ENCODE measurements at places on chromosomes 12 and 14.

- DNase-seq, result no peak
Observed at GRCh38 chr12:124594851-124595250, 27.4 kb upstream of the NCOR2 start.

GRCh38 chr14:24988760-24989159, 61.2 kb downstream of the STXBP6 start:
- DNase-seq, result no peak

- DNase-seq, result no peak
Observed at GRCh38 chr12:22044391-22044790, 1.6 kb upstream of the CMAS start.

GRCh38 chr12:102765736-102766135, 151.3 kb downstream of the PAH start:
- no peak for DNase-seq

DNA sequence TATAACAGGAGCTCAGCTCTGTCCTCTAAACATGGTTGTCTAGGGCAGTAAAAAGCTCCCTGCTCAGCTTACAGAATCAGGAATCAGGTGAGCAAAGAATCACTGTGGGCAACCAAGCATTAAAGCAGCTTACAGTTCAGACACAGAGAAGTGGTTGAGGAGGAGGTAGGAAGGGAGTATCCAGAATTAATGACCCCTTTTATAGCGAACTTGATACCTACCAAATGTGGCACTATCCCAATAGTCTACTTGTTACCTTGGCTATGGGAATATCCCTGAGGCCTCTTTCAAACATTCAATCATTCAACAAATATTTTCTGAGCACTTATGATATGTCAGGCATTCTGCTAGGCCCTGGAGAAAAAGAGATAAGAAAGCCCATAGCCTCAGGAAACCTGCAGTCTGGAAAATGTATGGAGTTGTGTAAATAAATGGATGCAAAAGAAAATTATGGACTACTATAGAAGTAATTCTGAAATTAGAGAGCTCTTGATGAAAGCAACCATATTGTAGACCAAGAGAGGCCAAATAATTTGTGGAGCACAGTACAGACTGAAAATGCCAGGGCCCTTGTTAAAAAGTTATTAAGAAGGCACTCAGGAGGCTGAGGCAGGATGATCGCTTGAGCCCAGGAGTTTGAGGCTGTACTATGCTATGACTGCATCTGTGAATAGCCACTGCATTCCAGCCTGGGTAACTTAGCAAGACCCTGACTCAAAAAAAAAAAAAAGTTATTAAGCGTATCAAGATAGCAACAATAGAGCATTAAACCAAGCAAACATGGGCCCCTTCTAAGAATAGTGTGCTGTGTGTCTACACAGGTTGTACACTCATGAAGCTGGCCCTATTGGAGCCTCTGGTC, 134.0 kb upstream of the CPSF6 start:
- peak; percentile 18 for DNase-seq

- DNase-seq, result no peak
Observed at GRCh38 chr12:94458877-94459727, 565 bp downstream of the CEP83 start.

DNA sequence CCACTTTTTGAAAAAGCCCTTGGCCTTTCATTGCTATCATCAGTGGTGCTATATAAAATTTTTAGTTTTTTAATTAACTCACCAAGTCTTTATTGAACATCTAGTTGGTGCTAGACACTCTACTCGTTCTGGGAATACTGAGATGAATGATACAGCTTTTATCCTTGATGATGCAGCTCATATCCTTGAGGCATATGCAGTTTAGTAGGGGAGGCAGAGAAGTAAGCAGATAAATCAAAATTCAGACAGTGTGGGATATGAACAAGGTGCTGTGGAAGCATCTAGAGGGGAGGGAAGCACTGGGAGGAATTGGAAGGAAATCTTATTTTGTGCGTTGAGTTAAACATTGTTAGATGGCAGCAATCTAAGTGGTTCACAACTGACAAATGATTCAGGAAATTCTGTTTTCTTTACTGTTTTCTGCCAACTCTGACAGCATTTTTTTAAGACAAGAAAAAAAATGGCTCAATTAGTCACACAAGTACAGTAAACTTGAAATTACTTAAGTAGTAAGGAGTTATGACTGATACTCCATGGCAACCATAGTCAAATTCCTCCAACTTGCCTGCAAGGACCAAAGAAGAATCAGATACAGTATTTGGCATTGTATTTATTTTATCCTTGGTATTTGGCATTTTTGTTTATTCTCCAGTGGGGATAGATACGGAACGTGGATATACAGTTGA, 119.2 kb downstream of the TMTC2 start:
- no peak for DNase-seq

- no peak for DNase-seq
Observed at GRCh38 chr12:33614630-33615029, 175.0 kb upstream of the SYT10 start.

- DNase-seq, result no peak
Observed at GRCh38 chr12:87439990-87440827, 589.0 kb downstream of the C12orf50 start.

DNA sequence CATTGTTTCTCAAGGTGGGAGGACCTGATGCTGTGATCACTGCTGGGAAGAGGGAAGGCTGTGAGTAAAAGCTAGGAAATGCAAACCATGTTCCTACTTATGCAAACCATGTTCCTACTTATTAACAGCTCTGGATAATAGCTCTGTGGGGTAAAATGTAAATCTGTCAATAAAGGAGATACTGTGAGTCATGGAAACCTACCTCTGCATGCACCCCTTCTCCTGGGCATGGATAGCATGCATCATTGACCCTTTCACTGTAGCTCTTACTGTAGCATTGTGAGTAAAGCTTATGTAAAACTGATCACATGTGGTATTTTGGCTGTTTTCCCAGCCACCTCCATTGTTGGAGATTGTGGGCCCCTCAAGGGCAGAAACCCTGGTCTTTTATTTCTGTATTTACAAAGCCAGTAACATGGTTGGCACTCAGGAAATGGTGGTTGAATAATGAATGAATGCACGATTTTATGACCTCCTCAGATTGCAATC, 253.7 kb downstream of the GRIN2B start:
- peak; percentile 98 for DNase-seq

DNA sequence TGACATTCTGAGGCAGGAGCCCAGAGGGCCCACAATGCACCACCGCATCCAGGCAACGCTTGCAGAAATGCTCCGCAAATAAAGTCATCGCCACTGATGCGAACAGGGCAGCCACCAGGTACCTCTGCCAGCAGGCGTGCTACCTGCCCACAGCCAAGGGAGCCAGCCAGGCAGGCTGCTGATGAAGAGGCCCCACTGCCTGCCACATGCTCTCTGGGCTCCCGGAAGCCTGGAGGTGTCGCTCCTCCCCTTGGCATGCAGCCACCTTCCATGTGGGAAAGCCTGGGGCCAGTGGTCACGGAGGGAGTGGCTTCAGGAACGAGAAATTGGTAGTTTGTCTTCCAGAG, 14.7 kb downstream of the GPR132 start:
- DNase-seq, result peak; percentile 18

DNA sequence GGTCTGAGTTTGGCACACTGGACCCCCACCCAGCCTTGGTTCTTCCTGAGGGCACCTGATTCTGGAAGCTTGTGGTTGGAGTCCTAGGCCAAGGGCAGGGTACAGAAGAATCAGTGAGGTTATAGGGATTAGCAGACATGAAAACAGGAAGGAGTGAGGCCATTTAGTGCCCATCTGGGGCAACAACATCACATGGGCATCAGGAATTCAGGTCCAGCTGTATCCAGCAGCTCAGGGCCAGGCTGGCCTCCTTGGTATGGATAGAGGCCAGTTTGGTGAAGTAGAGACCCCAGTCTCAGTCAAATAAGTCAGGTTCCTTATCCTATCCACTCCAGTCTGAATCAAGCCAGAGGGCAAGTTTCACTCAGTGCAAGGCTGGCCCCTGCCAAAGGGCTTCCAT, 36.2 kb downstream of the RASAL1 start:
- DNase-seq, result no peak

- no peak for DNase-seq
Observed at GRCh38 chr12:122368361-122369073, 54.0 kb downstream of the CLIP1 start.

GRCh38 chr12:76777765-76778216, 13.9 kb downstream of the ZDHHC17 start:
- no peak for DNase-seq

- no peak for DNase-seq
Observed at GRCh38 chr14:104180561-104181165, 42.3 kb downstream of the KIF26A start.

- no peak for DNase-seq
Observed at GRCh38 chr12:86613311-86613710, 357.1 kb upstream of the MGAT4C start.

GRCh38 chr12:65764325-65764724, 60.0 kb upstream of the HMGA2 start:
- no peak for DNase-seq

DNA sequence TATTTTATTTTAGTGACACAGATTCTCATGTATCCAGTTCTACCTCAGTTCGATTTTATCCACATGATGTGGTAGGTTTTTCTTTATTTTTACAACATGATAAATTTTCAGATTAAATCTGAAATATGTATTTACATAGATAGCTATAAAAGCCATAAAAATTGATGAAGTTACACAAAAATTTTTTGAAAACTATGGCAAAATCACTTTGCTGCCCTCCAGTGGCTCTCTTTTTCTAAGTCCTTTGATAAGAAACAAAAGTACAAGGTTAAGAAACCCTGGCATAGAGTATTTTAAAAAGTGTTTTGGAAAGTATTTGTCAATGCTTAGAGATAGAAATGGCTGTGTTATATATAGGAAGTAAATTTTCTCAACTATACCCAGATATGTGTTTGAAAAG, 104.2 kb downstream of the PCNX1 start:
- no peak for DNase-seq

DNA sequence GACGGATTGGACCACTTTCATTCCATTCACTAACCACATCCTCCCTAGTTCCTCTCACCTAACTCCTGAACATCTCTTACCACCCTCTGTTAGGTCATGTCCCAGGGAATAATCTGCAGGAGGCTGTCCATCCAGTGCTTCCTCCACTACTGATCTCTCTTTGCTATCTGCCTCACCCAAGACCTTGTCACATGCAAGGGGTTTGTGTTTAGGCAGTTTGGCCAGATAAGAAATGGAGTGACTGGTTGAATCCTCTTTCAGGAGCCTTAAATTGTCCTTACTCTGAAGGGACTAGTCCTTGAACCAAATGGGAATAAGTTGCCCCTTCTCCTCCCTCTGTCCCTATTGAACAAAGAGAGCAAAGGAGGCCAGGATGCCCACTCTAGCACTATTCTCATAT, 249.2 kb upstream of the BTG1 start:
- DNase-seq, result no peak

GRCh38 chr12:1650260-1650977, 21.4 kb downstream of the WNT5B start:
- DNase-seq, result no peak

DNA sequence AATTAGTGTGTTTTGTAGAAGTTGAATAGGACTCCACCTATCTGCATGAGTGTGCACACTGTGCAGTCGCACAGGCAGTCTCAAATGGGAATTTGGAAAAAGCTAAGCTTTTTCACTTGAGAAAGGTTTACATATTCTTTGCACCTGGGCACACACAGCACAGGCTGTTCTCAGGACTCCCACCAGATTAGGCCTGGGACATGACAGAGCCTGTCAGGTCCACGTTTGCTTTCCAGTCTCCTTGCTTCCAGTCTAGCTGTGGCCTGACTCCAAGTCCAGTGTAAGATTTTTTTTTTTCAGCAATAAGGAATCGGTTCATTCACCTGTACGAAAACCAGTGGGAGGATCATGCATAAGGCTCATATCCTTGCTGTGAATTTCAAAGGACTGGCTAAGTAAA, 181.3 kb downstream of the ZFP36L1 start:
- DNase-seq, result no peak

- no peak for DNase-seq
Observed at GRCh38 chr12:46205294-46205693, 63.5 kb downstream of the SLC38A1 start.

DNA sequence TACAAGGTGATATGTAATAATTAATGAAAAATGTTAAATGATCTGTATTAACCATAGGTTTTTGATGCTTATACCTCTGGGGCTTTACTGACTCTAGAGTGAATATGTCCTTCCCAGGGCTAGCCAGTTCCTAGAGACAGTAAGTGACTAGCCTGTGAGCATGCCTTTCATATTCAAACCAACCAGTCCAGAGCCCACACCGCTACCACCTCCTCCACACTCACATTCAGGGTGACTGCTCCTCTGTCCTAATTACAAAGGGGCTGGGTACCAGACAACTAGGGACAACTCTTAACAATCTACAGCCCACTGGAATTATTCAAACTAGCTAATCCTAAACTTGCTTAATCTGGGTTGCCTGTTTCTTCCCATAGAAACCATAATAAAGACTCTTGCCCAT, 49.0 kb downstream of the RALGAPA1 start:
- DNase-seq, result no peak

- no peak for DNase-seq
Observed at GRCh38 chr12:42810006-42810405, 220.5 kb upstream of the PRICKLE1 start.

DNA sequence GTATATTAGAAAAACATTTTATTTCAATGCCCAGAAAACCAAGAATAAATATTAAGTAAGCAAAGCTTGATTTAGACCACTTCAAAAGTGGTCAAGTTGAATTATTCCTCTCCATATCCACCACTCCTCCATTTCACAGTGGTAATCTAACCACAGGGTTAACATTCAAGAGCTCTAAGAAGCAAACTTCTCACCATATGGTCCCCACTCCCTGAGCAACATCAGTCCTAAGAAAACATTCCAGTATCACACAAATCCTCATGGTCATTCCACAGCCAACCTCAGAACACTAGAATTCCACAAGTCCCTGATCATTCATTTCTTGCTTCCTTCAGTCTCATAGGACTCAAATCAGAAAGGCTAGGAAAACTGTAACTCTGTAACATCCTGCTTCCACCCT, 47.9 kb downstream of the ST8SIA1 start:
- DNase-seq, result no peak

DNA sequence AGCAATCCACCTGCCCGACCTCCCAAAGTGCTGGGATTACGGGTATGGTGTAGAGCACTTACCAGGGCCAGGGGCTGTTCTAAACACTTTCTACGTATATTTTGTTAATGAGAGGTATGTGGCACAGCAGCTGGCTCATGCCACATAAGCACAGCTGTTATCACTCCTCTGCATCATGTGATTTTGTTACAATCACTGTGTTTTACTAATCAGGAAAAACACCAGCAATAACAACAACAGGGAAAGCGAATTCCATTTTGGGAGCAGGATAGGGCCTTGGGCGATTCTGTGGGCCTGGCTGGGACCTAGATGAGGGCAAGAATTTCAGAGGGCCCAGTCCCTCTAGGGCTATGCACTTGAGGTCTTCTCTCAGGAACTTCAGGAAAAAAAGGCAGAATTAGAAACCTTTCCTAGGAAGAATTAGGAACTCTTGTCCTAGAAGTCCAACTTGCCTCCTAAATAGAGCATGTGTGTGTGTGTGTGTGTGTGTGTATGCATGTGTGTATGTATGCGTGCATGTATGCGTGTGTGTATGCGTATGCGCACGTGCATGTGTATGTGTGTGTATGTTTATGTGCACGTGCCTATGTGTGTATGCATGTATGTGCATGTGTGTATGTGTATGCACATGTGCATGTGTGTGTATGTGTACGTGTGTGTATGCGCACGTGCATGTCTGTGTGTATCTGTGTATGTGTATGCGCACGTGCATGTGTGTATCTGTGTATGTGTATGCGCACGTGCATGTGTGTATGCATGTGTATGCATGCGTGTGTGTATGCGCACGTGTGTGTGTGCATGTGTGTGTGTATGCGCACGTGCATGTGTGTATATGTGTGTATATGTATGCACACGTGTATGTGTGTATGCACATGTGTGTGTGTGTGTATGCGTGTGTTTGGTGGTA, 41.8 kb upstream of the CORO1C start:
- no peak for DNase-seq

Measured in NCI-H2081 treated with DMSO at 0.1 percent for 48 hours (cell line).